ENCODE measurements at places on chromosomes 3 and 15.

GRCh38 chr3:111666041-111666735, 71.0 kb upstream of the ZBED2 start:
- no peak for DNase-seq

DNA sequence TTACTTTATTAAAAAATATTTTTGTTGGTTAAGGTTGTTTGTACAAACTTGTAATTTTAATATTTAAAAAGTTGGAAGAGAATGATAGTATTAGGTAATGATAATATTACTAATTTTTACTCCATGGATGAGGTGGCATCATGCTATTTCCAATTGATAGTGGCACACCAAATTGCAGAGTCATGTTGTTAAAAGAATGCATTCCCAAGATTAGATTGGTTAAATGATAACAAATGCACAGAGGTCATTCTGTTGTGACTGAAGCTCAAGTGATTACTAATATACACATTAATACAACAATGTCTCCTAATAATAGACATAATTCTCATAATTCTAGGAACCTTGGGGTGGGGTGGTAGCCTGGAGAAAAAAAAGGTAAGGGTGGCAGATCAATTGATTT, 73.2 kb upstream of the ZBED2 start:
- no peak for DNase-seq

- no peak for DNase-seq
Measured at GRCh38 chr15:80324545-80325080, 72.6 kb upstream of the CTXND1 start.

DNA sequence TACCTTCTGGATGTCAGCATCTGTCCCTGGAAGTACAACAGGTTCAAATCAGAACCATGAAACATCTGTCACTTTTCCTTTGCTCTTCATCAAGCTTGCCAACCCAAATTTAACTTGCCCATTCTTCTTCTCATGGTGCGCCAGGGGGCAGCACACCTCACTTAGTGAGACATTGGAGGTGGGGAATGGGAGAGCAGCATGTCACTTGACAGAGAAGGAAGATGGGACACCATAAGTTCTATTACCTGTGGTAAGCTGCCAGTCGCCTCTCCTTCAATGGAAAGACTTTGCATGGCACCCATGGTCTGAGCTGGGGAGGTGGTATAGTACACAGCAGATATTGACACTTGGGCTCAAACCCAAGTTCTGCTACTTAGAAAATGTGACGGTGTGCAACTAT, 2.9 kb downstream of the SCN5A start:
- peak; percentile 37 for DNase-seq

DNA sequence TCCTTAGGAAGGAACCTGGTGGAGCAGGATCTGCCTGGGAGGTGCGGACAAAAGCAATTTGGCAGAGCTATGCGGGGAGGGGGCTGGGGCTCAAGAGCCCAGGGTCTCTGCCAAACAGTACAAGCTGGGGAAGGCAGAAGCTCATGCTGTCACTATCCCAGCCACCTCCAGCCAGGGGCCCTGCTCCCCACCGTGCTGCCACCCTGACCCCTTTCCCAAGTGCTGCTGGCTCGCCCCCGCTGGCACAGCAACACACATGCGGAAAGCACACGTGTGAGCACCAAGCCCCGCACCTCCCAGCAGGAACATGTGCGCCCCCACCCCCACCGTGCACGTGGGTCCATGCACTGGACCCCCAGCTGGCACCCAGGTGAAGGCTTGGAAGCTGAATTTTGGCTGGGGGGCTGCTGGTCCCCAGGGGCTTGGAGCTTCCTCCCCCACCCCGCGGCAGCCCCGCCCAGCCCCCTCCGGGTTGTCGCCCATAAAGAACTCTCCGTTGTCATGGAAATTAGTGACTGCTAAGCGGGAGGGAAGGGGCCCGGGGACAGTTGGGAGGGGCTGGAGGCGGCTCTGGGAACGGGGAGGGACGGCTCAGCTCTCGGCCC, 742 bp downstream of the CAMKV start:
- DNase-seq, result no peak

- no peak for DNase-seq
Measured at GRCh38 chr3:156610154-156610553, 55.2 kb upstream of the SSR3 start.

GRCh38 chr3:15099364-15100098, 583 bp upstream of the RBSN start:
- no peak for DNase-seq

DNA sequence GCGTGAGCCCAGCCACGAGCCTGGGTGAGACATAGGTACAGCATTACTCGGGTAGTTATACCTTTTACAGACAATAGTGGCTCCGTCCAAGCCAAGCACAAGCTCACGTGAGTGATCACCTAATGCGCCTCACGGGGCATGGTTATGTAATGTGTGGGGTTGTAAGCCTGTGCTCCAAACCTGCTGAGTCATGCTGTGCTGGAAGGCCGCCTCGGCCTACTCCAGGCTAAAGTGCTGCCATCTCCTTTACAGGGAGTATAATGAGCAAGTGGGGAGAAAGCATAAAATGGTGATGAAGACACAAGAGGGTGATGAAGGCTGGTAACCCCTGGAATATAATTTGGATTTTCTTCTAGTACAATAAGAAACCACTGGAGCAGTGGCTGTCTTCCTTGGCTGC, 175.8 kb upstream of the STT3B start:
- DNase-seq, result no peak

- DNase-seq, result peak; percentile 75
Measured at GRCh38 chr3:107950417-107950816, 140.4 kb downstream of the CD47 start.

Data from suppressor macrophage (primary cell).